ENCODE measurements at places on chromosomes 3 and 15.

GRCh38 chr15:65323071-65323511 lies 18.6 kb downstream of the RNU5B-1 start:
- no peak for DNase-seq

- no peak for DNase-seq
Observed at GRCh38 chr3:184765047-184765729, 46.8 kb upstream of the VPS8 start.

DNA sequence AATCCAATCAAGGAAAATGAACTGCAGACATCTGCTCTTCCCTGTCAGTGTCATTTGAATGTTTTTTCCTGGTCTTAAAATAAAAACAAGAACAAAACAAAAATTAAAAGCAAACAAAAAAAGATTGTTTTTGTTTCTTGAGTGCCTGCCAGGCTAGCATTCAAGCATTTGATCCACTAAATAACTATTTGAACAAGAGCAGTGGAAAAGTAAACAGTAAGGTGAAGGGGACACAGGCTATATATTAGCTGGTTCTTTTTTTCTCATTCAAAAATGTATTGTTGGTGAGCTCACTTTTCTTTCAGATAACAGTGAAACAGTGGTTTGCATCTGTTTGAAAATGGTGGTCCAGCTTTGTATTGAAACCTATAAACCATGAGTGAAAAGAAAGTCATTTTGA lies 586.9 kb upstream of the SGO1 start:
- no peak for DNase-seq

GRCh38 chr3:59107856-59108815 lies 58.3 kb upstream of the CFAP20DC start:
- no peak for DNase-seq

DNA sequence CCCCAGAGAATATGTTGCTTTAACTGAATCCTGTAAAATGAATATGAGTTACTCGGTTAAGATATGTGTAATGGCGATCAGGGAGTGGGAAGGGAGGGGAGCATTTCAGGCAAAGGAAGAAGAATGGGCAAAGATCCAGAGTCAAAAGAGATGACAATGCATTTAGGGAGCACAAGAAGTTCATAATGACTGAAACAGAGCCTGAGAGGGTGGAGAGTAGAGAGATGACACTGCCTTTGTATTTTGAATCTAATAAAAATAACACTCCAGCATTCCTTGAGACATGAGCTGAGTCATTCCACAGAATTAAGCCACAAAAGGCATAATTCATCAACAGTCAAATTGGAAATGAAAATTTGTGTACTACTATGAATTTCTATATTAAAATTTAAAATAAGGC lies 105.3 kb upstream of the PEX5L start:
- no peak for DNase-seq

DNA sequence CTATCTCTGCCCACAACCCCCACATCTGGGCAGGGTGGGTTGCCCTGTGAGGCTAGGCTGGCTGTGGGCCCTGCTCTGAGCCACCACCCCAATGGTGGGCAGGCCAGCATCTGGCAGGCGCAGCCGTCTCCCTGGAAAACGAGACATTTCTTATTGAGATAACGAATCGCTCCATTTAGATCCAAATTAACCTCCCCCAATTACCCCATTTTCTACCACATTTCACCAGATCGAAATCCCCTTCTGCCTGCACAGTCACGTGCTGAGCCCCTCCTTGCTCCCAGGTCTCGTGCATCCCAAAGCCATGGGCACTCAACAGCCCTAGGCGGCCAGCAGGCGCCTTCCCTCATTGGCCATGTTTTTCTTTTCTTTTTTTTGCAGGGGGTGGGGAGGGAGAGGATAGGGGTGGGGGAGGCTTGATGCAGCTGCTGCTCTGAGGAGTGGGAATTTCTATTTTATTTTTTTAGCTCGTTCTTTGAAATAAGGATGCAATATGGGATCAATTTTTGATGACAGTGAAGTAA lies 53.0 kb upstream of the TMEM115 start:
- no peak for DNase-seq

- DNase-seq = no peak
Observed at GRCh38 chr3:3081381-3082233, 28.6 kb downstream of the IL5RA start.

GRCh38 chr3:34178415-34178814 lies 380.0 kb downstream of the PDCD6IP start:
- no peak for DNase-seq

Data from glomerular endothelial cell (primary cell).